Putamen (tissue), 1 donor: ENCODE measurements at places on chromosomes 1 and 21.

GRCh38 chr1:6094801-6095505 is 49.3 kb downstream of the KCNAB2 start:
- DNase-seq, result no peak

GRCh38 chr1:68745011-68745410 is 248.1 kb upstream of the DEPDC1 start:
- no peak for DNase-seq

DNA sequence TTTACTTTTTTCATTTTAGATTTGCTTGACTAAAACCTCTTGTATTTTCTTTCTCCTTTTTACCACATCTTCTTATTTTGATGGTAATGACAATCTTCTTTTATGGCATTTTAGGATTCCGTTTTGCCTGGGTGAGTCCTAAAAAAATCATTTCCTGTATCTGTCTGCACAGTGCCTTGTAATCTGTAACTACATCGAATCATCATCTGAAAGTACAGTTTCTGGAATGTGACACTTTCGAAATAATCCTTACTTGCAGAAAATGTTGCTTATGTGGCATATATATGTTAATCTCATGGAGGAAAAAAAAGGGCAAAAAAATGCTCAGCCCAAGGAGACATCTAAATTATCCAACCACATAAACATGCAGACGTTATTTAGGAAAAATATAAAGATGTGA is 29.0 kb downstream of the GREM2 start:
- DNase-seq, result no peak

DNA sequence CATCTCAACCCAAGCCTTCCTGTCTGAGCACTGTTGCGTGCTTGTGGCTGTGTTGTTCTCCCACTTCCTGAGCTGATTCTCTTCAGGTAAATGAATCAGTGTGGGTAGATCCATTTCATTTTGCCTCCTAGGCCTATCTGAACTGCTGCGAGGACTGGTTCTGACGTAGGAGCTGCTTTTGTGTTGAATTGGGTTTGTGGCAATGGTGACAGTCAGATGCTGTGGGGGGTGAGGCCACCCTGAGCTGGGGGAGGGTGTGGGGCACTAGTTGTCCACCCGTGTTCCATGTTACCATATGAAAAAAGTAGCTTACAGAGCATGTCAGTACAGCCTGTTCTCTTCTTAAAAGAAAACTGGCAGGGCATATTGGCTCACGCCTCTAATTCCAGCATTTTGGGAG is 81.5 kb downstream of the MRPS6 start:
- DNase-seq, result no peak

DNA sequence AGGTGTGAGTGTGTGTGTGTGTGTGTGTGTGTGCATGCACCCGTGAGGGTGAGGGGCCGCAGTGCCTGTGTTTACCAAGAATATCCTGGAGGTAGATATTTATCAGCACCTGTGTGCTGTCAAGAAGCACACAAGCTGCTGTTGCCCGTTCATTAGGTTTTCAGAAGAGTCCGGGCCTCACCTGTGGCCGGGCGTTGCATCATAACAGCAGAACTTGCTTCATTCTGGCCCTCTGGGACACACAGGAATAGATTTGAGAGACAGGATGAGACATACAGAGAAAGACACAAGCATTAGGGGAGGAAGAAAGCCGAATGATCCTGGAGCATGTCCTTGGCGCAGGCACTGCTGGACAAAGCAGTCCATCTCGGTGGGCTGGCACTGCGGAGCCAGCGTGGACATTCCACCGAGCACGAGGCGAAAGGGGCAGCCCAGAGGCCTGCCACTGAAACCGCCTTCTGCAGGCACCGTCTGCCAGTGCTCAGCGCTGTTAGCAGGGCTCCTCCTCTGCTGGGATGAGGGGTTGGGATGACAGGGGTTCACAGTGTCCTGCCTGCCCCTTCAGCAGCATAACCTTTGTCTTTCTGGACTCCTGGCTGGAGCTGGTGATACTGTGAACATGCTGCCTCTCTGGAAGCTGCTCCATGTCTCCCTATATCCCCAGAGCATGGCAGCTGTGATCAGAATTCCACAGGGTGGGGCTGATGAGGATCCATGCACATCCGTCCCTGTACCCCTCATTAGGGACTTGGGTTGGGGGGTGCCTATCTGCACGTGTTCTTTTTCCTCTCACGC is 81.1 kb downstream of the PEX14 start:
- no peak for DNase-seq

- no peak for DNase-seq
Measured at GRCh38 chr1:218447010-218447689, 102.0 kb downstream of the TGFB2 start.

GRCh38 chr1:101444873-101445618 is 208.2 kb downstream of the S1PR1 start:
- no peak for DNase-seq

DNA sequence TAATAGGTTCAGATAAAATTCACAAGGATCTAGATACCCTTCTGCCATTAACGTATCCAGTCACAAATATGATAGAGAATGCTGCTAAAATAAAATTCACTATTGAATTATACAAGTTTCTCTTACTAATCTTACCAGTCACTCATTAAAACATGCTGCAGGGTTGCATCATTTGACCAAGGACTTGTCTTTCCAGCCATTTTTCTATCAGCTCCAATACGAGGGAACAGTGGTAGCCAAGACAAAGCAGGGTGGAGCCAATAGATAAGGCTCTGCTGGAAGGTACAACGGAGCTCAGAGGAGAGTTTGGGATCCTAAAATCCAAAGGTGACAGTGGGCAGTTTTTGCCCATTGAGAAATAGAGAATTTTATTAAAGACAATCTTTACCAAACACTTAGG is 4.0 kb downstream of the DONSON start:
- no peak for DNase-seq

DNA sequence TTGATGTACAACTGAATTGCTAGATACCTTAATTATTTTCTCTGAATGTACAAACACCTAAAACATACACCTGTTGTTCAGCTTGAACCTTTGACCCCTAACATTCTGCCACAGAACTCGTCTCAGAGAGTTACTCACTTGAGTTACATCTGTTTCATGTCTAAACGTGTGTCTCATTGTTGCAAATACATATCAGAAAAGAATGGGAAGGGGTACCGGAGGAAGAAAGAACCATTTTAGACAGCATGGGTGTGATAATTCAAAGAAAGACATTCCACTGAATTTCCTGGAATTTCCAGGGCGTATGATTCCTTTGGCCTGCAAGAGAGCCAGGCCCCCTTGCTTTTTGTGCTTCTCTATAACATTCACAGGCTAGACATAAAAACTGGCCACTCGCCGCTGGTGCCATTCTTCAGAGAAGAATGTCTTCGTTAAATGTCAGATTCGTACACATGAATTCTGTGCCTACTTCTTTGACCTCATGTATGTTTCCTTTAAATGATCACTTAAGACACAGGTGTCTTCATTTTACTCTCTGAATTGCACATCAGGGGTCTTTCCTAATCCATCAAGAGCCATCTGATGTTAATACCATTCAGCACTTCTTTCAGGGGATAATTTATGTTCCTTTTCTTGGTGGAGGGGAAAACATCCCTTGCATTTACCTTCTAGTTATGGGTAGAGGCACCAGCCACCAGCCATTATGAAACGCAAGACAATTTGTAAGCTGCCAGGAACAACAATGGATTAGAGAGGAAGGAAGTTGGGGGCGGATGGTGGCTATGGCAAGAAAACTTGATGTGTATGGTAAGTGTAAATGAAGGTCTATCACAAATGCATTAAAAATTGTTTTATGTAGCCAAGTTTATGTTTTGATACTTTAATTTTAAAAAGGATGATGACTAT is 12.7 kb downstream of the ATF3 start:
- DNase-seq, result no peak

- DNase-seq, result no peak
Measured at GRCh38 chr1:33341190-33341589, 20.3 kb upstream of the A3GALT2 start.
